Hindlimb muscle (tissue), 1 donor: ENCODE measurements at places on chromosomes 16 and 17.
A peak's percentile ranks its signal among the peaks of the same experiment; 100 is the strongest.

DNA sequence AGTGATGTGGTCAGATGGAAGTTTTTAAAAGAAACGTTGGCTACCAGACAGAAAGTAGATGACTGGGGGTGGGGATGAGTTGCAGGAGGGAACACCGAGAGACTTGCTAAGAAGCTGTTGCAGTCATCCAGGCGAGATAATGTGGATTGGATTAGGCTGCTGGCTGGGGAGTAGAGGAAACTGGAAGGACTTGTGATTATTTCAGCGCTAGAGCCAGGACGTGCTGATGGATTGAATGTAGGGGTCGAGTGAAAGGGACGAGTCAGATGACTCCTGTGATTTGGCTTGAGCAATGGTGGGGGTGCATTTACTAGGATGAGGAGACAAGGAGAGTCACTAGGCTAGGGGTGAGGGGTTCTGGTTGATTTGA lies 88.5 kb downstream of the CLEC16A start:
- DNase-seq = peak; percentile 86

DNA sequence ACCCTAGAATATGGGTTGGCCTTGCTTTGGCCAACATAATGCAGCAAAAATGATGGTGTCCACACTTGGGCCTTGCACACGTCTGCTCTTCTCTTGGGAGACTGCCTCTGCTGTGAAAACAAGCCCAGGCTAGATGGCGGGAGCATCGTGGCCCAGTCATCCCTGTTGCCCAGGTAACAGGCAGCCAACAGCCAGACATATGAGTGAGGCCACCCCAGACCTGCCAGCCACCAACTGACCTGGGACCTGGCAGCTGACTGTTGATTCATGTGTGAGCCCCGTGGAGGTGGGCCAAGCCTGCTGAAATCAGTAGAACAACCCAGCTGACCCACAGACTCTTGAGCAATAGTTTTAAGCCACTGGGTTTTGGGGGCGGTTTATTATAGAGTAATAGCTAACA lies 39.4 kb upstream of the CDH3 start:
- no peak for DNase-seq

DNA sequence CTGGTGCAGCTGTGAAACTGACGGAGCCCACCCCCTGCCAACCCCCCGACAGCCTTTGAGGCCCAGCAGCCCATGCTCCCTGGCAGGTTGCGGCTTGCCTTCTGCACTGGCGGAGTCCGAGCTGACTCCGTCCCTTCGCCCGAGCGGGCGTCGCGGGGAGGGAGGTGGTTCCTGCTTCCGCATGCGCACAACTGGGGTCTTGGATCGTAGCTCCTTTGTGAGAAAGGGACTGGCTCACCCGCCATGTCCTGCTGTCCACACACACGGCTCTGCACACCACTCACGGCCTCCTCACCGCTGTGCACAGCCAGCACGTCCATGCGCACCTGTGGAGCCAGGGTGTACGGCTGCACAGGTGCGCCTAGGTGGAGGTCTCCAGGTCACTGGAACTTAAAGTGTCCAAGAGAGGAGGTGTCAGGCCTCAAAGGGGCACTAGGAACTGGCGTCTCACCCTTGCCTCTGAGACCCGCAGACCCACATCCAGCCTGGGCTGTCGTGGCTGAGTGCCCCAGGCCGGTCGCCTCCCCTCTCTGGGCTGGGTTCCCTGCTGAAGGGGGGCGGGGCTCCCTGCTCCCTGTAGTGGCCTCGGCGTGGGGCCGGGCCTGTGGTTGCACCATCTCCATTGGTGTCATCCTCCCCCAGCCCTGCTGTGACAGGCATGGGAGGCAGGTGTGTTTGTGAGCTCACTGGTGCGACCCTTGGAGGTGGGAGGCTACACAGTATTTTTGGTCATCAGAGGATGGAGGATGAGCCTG lies 45.3 kb downstream of the JPH3 start:
- no peak for DNase-seq

DNA sequence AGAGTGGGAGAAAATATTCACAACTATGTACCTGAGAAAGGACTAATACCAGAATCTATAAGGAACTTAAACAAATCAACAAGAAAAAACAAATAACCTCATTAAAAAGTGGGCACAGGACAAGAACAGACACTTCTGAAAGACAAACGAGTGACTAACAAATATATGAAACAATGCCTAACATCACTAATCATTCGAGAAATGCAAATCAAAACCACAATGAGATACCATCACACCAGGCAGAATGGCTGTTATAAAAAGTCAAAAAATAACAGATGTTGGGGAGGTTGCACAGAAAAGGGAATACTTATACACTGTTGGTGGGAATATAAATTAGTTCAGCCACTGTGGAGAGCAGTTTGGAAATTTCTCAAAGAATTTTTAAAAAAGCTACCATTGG lies 83.5 kb upstream of the WSCD1 start:
- DNase-seq = no peak

- no peak for DNase-seq
Measured at GRCh38 chr17:63963123-63963522, 9.6 kb downstream of the SCN4A start.

DNA sequence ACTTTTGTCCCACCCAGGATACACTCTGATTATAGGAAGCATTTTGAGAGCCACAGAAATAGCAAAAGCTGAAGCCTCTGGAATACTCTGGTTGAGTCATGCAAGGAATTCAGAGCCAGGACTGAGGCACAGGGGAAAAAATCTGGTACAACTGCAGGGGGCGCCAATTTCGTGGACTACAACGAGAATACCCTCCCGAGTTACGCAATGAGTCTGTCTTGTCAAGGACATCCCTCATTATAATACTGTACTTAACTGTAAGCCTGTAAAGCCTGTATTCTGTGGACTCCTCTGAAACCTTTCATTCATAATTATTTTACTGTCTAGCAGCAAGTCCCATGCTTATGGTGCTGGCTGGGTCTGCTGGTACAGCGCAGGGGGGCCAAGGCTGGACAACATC lies 7.8 kb downstream of the HOXB1 start:
- DNase-seq = no peak

GRCh38 chr16:79008869-79009179 lies 591.7 kb downstream of the MAF start:
- no peak for DNase-seq

GRCh38 chr16:80540516-80541305 lies at the start of gene DYNLRB2:
TSS of gene DYNLRB2 (plus strand) at chr16:80540993. CDS start at chr16:80541077, 84 bp downstream.
- DNase-seq = peak; percentile 93

- DNase-seq = no peak
Measured at GRCh38 chr17:34225046-34225445, 30.0 kb upstream of the CCL2 start.

GRCh38 chr17:46895171-46895570 lies 27.8 kb upstream of the GOSR2 start:
- DNase-seq = no peak

- DNase-seq = peak; percentile 83
Measured at GRCh38 chr16:78503602-78504001, 404.1 kb downstream of the WWOX start.

DNA sequence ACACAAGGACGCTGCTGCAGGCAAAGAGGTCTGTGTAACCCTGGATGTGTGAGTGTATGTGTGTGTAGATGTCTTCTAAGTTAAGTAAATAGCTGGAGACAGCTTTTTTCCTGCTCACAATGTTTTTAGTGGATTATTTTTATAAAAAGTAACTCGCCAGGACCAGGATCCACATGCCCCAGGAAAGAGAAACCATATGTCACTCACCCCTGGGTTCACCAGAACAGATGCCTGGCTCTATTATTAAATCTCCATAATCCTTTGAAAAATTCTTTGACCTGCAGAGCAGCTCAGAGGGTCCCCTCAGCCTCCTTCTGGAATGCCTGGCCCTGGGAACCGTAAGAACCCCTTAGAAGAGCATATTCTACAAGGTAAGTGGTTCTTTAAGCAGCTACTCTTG lies 18.0 kb downstream of the ABCC12 start:
- no peak for DNase-seq

GRCh38 chr16:49492896-49493626 lies 119.5 kb downstream of the C16orf78 start:
- DNase-seq = no peak

DNA sequence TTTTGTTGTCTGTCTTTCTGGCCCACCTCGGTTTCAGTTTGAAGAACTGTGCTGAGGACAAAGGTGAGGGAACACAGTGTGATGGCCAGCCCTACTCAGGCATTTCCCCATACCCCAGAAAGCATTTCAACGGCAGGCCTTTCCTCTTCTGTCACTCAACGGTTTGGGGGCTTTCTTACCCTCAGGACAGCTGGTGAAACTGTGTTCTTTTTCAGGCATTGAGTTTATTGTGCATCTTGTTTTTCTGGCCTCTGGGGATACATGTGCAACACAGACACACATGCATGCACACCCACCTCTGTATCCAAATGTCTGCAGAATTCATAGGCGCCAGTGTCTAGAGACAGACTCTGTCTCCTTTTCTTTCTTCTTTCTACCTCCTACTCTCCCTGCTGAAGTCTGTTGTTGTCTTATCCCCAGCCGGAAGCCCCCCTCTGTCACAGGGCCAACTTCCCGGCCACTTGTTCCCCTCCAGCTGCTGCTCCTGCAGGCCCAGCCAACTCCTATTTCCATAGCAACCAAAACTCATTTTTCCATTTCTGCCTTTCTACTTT lies 17.0 kb downstream of the CHD9 start:
- peak; percentile 96 for DNase-seq

- no peak for DNase-seq
Measured at GRCh38 chr16:57245472-57246113, 534 bp downstream of the ARL2BP start.

GRCh38 chr17:43718544-43718943 lies 40.0 kb downstream of the SOST start:
- no peak for DNase-seq

- DNase-seq = no peak
Measured at GRCh38 chr17:47686276-47686635, 7.7 kb upstream of the TBKBP1 start.

DNA sequence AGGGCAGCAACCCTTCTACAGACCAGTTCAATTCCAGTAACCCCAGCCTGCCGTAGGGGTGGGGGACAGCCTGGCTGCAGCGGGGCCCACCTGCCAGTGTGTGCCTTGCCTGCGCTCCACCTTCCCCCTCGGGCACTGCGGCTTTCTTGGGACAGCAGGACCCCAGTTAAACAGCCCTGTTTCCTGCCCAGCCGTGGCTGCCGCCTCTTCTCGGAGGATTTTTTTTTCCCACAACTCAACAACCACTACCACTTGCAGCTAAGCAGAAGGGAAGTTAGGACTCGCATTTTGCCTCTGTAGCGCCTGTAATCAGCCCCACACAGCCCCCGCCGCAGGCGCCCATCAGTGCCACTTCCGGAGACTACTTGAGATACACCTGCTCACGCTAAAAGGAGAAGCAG lies 76.1 kb downstream of the RAI1 start:
- DNase-seq = no peak

DNA sequence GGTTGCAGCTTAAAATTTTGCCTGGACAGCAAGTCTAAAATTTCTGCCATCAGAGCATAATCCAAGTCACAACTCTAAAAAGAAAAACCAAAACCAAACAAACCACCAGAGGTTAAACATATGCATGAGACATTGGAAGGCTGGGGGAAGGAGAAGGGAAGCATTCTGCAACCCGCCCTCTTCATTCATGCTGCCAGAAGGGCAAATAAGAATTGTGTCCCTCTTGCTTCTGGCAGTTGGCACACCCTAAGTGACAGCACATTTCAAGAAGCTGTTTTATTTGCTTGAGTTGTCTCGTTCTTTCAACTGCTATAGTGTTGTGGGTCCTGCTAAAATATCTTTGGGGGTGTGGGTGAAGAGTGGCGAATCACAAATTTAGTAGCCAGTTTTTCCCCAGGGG lies 99.6 kb downstream of the SKAP1 start:
- DNase-seq = no peak

- DNase-seq = no peak
Measured at GRCh38 chr16:5526826-5527225, 429.2 kb upstream of the EEF2KMT start.

- no peak for DNase-seq
Measured at GRCh38 chr17:12055889-12056288, 35.2 kb downstream of the MAP2K4 start.

- DNase-seq = no peak
Measured at GRCh38 chr17:1360975-1361374, 39.0 kb downstream of the YWHAE start.

DNA sequence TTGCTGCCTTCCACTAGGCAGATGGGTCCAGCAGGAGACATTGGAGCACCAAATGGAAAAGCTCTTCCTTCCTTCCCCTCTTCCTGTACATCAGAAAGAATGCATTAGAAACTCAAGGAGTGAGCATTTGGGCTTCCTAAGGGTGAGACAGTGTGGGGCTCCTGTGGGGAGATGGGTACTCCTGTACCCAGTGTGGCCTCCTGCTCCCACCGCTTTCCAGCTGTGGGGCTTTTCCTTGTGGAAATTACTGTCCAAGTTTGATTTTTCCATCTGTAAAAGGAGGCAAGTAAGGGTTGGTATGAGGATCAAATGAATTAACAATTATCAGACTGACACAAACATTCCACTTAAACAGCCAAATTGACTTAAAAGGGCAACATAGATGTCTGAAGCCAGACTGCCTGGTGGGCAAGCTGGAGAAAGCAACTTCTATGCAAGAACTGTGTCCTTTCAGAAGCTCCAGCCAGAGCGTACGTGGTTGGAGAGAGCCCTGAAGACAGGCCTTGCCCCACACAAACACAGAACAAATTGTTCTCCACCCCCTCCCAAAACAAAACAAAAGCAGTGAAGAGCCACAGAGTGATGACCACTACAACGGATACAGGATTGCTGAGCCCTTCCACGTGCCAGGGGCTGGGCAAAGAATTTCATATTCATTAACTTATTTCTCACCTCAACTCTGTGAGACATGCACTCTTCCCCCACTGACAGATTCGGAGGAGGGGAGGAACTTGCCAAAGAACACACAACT lies 23.1 kb upstream of the ALDH3A1 start:
- no peak for DNase-seq

DNA sequence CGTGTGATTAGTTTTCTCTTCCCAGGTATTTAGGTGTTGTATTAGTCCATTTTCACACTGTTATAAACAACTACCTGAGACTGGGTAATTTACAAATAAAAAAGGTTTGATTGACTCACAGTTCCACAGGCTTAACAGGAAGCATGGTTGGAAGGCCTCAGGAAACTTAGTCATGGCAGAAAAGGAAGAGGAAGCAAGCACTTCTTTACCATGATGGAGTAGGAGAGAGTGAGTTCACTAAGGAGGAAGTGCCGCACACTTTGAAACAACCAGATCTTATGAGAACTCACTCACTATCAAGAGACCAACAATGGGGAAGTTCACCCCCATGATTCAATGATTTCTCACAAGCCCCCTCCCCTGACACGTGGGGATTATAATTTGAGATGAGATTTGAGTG lies 1343.7 kb upstream of the GOT2 start:
- DNase-seq = no peak

GRCh38 chr17:5675625-5676421 lies 91.5 kb upstream of the NLRP1 start:
- no peak for DNase-seq

- DNase-seq = no peak
Measured at GRCh38 chr17:56598466-56598865, 5.0 kb downstream of the NOG start.

- no peak for DNase-seq
Measured at GRCh38 chr17:58595194-58595792, 80.9 kb upstream of the MTMR4 start.

- peak; percentile 62 for DNase-seq
Measured at GRCh38 chr16:11597235-11598095, 10.7 kb upstream of the LITAF start.
